ENCODE measurements at places on chromosomes 11 and 22.

DNA sequence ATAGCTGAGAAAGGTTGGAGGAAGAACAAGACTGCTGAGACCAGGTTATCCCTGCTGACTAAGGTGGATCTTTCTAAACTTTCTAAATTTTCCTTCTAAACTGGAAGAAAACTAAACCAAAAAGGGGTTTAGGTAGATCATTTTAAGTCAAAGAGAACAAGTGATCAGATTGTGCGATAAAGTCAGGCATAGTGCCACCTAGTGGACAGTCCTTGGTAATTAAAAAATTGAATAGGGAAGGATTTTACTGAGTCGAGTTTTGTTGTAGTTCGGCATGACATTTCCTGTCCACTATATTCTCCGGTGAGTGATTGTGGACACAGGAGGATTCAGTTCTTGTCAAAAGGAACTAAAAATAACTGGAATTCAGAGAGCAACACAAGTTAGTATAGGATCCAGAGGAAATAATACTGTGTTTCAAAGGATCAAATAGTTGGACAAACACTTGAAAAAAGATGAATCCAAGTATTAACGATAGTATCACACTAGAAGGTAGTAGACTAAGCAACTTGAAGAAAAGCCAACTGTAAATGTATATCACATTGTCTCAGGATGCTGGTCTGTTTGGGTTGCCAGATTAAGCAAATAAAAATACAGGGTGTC is 1236.4 kb downstream of the FAM181B start:
- peak; percentile 30 for DNase-seq

DNA sequence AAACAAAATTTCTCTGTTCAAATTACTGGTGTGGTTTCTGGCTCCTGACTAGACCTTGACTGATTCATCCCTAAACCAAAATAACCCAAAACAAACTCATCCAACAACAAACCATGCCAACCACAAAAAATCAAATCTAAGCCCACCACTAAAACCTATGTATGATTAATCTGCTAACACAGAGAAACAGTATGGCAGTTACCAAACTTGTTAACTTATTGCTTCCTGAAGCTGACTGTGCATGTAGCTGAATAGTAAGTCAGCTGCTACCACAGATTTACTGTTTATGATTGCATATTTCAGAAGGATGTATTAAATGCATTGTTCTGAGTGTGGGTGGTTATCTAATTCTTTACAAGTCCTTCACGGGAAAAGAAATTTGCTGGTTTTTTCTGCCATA is 231.1 kb downstream of the SWAP70 start:
- no peak for DNase-seq

DNA sequence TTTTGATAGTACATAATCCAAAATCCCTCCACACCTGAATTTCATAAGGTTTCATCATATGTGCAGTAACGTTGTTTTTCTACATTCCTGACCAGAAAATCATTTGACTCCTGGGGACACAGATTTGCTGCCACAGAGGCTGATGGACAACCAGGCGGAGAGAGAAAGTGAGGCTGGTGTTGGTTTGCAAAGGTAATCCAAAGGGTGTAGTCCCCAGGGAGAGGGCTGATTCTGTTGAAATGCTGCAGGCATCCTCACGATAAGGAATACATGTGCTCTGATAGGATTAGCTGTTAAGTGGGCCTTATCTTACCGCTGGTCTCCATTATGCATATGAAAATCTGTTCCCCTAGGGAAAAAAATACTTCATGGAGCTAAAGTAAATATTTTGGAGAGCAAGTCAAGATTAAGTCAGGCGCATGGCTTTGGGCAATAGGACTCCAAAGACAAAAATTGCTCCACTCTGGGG is 8.1 kb downstream of the APOL6 start:
- DNase-seq: no peak

DNA sequence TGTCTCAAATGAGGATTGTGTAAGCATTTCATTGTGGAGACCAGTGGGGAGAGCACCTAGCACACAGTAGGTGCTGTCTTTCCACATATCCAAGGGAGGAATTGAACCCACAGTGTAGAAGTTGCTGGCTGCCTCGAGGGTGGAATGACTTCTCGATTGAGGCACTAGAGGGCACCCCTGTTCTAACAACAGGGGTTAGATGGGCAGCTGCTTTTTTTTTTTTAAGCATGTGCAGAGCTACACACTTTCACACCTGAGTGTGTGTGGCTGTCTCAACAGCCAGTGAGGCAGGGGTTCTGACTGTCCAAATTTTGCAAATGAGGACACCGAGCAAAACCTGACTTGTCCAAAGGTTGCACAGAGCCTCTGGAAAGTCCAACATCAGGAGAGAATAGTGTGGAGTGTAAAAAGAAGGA is 118.2 kb upstream of the CRYBB3 start:
- no peak for DNase-seq

DNA sequence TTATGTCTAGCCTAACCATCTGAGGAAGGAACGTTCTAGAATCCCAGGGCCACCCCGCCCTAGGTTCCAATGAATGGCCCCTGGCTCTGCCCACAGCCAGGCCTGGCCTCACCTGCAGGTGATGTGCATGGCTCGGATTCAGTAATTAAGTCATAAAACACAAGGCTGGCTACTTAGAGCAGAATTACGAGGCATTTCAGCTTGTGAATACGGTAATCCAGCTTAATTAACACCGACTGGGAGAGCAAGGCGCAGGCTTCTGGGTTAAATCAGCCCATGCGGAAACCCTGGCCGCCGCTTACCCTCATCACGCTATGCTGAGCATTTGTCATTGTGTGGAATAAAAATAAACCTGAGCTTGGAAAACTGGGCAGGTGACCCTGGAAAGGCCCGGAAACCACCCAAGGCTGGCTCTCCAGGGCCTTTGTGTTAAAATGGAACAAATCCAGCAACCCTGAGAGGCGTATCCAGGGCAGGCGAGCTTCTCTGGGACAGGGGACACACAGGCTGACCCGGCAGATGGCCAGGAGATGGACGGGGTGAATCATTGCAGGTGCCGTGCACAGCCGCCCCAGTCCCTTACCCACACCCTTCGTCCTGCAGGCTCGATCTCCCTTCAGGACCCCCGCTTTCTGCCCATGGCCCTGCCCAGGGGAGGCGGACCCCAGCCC is 220.2 kb downstream of the CTTN start:
- no peak for DNase-seq

- no peak for DNase-seq
These were observed 21.1 kb downstream of the MPPED2 start for GRCh38 chr11:30565027-30565426.
